RPMI7951 (cell line): ENCODE measurements at places on chromosomes 7 and 10. TPM values are rescaled to one million over a fixed set of nuclear protein-coding genes. Genes with fewer than 3 reads are reported as not detected.
A peak's percentile ranks its signal among the peaks of the same experiment; 100 is the strongest.

GRCh38 chr7:150855046-150855445, 2.7 kb downstream of the AOC1 start:
- no peak for DNase-seq

Gene HTR7
- 6.8 and 7.3 TPM in 2 replicates for total RNA-seq

- DNase-seq: no peak
Observed at GRCh38 chr7:149881328-149882247, 7.8 kb downstream of the ATP6V0E2 start.

- no peak for DNase-seq
Observed at GRCh38 chr7:136551618-136552017, 316.8 kb upstream of the CHRM2 start.

GRCh38 chr7:151047976-151048815, at the start of gene ASIC3:
Gene ASIC3, plus strand, starts transcription at chr7:151048531. Its CDS starts 355 bp downstream, at chr7:151048886.
- DNase-seq: no peak

DNA sequence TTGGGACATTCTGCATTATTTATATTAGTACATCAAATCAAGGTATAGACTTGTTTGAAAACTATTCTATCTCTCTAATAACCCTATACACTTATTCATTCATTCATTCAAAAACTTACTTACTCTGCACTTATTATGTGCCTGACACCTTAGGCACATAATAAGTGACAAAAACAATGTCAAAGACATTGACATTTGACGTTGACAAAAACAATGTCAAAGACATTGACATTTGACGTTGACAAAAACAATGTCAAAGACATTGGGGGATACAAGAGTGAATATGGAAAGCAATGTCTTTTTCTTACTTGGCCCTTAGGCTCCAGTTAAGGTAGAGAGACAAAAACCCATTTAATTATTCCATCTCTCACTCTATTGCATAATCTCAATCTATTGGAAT, 116.0 kb downstream of the CNTNAP2 start:
- DNase-seq: no peak

Gene CFTR
- not detected in 2 replicates for total RNA-seq

- no peak for DNase-seq
Observed at GRCh38 chr10:78699971-78700370, 368.8 kb upstream of the ZMIZ1 start.

DNA sequence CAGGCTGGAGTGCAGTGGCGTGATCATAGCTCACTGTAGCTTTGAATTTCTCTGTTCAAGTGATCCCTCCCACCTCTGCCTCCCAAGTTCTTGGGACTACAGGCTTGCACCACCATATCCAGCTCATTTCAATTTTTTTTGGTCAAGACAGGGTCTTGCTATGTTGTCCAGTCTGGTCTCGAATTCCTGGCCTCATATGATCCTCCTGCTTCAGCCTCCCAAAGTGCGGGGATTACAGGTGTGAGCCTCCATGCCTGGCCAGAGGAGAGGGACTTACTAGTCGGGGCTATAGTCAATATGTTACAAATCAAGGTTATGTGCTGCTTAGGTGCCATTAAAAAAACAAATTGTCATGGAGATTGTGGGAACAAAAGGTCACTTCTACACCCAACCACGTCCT, 105.3 kb upstream of the GALNT17 start:
- DNase-seq: no peak

DNA sequence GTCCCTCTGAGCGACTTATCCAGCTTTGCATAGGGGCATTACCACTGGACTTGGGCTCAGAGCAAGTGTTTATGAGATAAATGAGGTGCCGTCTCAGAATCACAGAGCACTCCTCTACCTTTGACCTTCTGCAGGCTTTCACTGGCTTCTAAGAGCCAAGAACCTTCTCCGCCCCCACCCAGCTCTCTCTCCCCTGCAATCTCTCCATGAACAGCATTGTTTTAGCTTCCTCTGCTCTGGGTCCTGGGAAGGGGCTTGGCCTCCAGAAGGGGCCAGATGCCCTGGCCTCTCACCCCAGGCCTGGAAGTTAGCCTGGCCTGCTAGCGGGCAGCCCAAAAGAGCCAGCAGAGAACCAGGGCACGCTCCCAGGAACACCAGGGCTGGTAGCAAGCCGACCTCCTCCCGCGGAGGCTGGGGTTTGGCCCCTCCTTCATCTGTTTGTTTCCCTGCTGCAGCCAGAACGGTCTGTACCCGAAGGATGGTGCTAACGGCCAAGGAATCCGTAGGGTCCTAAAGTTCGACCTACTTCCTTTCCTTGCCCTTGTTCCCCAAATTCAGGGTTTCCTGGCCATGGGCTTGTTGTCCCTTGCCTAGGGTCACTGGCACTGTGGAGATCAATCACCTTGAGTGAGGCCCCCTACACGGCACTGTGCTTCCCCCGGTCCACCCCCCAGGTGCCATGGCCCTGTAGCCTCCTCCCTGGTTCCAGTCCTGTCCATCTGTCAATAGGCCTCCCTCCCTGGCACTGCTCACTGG, 18.7 kb upstream of the DDIT4 start:
- DNase-seq: peak; percentile 65
